Kidney tubule cell (primary cell): ENCODE measurements at places on chromosomes 13 and 19.

DNA sequence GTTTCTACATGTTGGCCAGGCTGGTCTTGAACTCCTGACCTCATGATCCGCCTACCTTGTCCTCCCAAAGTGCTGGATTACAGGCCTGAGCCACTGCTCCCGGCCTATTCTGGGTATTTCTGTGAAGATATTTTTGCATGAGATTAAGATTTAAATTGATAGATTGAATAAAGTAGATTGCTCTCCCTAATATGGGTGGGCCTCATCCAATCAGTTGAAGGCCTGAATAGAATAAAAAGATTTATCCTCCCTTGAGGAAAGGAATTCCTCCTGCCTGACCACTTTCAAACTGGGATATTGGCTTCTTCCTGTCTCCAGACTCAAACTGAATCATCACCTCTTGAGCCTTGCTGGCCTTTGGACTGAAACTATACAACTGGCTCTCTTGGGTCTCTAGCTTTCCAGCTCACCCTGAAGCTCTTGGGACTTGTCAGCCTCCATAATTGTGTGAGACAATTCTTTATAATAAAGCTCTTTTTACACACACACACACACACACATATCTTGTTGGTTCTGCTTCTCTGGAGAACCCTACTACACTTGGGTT, 36.1 kb upstream of the CXCL17 start:
- DNase-seq, result no peak

DNA sequence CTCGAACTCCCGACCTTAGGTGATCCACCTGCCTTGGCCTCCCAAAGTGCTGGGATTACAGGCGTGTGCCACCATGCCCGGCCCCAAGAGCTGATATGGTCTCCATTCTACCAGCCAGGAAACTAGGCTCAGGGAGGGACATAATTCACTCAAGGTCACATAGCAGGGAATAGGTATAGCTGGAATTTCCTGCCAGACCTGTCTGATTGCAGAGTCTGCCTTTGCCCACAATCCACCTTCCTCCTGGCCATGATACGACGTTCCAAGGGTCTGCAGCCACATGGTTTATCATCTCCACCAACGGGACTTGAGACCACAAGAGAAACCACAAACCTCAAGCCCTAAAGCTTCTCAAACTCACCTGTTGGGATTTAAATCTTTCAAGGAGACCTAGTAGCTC, 32.0 kb downstream of the ZNRF4 start:
- no peak for DNase-seq

DNA sequence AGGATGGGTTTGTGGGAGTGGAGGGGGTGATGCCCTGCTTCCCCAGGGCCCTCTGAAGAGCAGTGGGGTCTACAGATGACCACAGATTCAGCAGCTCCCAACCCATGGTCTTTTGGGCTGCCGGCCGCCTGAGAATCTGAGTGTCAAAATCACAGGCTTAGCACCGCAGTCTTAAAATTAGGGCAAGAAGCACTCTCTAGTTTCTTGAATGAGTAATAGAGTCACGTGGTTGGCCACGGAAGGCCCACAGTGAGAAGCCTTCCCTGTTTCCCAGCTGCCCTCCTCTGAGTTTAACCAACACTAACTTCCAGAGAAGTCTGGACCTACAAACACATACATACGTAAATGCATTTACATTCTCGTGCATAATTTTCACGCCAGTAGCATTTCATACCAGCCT, 5.2 kb downstream of the PRMT1 start:
- DNase-seq, result no peak

DNA sequence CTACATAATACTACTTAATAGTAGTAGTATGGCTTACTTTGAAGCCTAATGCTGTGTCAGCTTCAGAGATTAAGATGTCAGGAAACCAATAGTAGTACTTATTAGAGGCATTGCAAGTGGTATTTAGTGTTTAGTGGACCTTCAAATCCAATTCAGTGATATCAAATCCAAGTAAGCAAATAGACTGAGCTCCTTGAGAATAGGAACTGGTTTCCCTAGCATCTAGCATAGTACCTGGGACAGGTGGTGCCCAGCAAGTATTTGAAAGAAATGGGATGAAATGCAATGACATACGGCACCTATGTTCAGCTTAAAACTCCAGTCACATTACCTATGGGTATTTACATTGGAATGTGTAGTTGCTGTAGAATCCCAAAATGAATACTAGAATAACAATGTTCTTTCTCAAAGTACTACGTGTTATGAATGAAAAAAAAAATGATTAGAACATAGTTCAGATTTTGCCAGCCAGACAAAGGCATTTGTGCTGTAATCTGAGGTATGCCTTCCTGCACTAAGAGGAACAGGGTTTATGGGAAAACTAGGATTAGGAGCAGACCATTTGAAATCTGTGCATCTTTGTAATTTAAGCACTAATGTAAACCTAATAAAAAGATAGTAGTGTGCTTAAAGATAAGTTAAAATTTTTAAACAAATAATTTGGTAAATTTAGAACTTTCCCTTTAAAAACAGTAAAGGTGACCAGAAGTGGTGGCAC, 17.1 kb downstream of the LSM14A start:
- no peak for DNase-seq

GRCh38 chr19:28422791-28423650, 789.9 kb downstream of the UQCRFS1 start:
- DNase-seq, result no peak

DNA sequence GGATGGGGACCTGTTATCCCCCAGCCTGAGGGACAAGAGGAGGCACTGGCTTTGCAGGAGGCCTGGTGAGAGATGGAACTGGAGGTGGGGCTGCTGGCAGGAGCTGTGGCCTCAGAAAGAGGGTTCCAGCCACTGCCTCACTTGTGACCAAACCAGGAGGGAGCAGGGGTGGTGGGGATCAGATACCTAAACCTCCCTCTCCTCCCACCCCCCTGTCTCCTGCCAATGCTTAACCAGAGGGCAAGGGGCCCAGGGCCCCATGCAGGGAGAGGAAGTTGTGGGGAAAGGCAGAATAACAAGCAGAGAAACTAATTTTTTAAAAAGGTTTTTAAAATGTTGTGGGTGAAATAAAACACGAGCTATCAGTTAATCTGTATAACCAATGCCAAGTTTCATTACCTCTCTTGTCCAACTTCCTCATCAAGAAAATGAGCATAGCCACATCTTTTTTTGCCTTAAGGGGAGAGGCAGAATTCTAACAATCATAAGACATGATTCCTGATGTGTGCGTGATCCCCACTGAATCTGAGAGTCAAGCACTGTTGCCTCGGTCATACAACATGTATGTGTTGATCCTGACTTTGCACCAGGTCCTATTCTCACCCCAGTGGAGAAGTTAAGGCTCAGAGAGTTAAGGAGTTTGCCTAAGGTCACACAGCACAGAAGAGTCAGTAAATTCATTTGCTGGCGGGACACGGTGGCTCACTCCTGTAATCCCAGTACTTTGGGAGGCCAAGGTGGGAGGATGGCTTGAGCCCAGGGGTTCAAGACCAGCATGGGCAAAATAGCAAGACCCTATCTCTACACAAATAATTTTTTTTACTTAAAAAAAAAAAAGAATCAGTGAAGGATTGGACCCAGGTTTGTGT, 12.9 kb downstream of the FXYD5 start:
- DNase-seq, result no peak

DNA sequence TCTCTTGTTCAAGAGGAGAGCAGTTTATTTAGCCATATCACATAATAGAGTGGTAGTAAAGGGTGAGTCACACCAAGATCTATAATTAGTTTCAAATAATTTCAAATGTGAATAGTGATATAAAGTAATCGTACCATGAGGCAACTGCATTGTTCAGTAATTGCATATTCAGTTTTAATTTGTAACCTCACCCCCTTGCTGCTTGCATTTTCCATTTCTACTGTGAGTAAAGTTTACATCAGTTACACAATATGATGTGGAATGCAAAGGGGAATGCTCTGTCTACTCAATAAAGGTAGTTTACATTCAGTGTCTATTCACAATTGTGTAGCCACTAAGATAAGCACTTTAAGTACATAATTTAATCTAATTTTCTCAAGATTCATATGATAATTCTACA, 1695.7 kb upstream of the SPRY2 start:
- DNase-seq, result no peak

DNA sequence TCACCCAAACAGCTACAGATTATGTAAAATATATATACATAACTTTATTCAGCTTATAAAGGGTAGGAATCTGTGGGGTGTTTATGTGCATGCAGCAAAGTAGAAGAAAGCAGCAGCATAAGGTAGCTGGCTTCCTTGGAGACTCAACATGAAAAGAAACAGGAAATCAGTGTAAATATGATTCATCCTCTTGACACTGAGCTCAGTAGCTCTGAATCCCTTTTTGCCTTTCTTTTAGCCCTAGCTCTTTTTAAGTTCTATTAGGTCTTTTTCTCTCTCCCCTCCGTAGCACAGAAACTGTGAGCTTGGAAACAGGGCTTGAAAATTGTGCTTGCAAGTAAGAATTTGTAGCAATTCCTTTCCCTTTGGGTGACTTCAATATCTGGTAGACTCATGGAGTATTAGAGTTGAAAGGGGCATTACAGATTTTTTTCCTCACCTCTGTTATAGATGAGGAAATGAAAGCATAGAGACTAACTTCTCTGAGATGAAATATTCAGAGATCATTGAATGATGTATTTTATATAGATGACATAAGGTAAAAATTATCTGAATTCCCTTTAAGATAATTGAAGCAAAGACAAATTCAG, 314.4 kb downstream of the PCDH9 start:
- DNase-seq, result peak; percentile 59

DNA sequence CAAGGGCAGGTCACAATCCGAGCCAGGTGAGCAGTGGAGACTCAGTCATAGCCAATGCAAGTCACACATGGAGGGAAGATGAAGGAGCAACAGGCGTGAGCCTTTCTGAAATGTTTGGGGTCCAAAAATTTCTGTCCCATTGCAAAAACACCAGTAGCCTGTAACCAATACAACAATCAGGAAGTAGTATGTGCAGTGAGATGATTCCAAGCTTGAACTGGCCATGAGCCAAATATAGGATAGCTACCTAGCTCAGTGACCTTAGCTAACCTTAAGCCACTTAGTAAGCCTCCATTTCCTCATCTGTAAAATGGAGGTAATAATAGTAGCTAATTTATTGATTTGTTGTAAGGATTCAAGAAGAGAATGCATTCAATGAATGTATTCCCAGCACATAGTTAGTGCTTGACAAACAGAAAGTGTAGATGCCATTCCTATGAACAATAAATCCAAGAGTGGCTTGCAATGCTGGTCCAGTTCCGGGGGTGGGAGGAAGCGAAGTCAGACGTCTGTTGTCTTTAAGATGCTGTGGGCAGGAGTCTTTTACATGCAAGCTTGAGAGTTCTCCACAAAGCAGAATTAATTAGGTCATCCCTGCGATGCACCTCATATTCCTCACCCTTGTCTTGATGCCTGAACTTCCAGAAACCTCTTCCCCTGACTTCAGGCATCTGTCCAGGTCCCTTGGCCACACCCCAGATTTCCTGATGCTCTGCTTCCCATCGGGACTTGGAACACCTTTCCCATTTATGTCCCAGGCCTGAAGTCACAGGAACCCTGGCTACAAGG, 195.7 kb upstream of the UBL3 start:
- DNase-seq, result peak; percentile 75

DNA sequence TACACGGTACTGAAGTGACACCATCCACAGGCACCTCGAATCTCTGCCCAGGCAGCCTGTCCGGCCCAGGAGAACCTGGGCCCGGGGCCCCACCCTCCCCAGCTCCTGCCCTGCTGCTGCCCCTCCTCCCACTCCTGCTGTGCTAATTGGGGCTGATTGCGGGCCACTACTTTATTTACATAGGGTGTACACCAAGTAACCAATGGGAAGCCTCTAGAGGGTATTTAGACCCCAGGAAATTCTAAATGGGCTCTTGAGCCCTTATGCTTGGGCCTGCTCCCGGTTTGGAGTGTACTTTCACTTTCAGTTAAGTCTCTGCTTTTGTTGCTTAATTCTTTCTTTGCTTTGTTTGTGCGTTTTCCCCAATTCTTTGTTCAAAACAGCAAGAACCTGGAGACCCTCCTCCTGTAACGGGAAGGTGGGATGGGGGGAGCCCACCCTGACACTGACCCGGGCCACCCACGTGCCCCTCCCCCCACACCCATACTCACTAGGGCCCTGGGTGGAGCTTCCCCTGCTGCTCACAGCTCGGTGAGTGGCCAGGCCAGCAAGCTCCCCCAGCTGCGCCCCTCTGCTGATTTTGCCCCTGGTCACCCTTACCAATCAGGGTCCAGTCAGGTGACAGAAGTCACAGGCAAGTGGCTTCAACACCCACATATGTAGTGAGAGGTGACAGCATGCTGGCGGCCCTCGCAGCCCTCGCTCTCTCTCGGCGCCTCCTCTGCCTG, 9.4 kb downstream of the SCGB2B2 start:
- DNase-seq, result peak; percentile 24

- no peak for DNase-seq
These were observed 1289.2 kb upstream of the PCDH20 start for GRCh38 chr13:62704875-62705274.

- peak; percentile 14 for DNase-seq
These were observed 16.7 kb downstream of the TSKS start for GRCh38 chr19:49746206-49746958.

- no peak for DNase-seq
These were observed 727.7 kb downstream of the UQCRFS1 start for GRCh38 chr19:28485292-28485691.

- DNase-seq, result no peak
These were observed 2.6 kb upstream of the CACNG7 start for GRCh38 chr19:53906211-53907192.

DNA sequence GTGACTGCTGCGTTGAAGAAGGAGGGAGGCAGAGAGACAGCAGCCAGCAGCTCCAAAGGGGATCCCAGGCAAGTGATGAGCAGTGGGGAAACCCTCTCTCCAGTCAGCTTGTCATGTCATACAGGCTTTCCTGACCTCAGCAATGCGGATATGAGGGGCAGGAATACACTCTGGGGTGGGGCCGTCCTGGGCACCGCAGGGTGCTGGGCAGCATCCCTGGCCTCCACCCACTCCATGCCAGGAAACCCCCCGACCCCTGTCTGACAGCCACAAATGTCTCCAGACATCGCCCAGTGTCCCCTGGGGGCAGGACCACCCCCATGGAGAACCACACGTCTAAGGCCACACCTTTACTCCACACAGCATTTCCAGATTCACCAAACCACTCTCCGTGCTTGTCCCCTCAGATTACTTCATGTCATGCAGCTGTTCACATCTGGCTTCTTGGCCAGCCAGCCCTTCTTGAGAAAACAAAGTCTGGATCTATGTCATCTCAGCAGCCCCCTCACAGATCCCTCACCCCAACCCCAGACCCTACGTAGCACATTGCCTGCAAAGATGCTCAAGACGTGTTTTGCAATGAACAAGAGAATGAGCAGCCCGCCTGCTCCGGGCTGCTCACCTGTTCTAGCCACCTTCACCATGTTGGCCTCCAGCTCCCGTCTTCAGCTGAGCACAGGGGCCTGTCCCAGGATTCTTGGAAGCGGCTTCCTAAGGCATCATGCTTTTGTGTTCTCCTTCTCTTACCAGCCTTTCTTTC, 46.5 kb downstream of the RFX2 start:
- DNase-seq, result no peak

DNA sequence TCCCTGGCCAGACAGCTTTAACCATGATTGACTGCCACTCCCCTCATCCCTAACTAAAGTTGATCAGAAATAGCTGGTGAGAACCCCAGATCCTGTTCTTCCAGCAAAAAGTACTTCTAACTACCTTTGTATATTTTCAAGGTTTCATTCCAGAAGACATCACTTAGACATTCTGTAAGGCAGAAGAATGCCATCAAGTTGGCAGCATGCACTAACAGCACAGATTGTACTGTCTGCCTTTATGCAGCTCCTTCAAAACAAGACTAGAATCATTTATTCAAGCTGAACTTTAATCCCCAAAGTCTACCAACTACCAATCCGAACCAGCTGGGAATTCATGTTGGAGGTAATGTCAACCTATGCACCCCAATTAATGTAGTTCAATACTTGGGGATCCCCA, 167.6 kb upstream of the KLHL1 start:
- no peak for DNase-seq

GRCh38 chr19:46886546-46887239, 25.9 kb downstream of the ARHGAP35 start:
- no peak for DNase-seq
